ENCODE measurements at places on chromosomes 1 and 21.
A peak's percentile ranks its signal among the peaks of the same experiment; 100 is the strongest.

DNA sequence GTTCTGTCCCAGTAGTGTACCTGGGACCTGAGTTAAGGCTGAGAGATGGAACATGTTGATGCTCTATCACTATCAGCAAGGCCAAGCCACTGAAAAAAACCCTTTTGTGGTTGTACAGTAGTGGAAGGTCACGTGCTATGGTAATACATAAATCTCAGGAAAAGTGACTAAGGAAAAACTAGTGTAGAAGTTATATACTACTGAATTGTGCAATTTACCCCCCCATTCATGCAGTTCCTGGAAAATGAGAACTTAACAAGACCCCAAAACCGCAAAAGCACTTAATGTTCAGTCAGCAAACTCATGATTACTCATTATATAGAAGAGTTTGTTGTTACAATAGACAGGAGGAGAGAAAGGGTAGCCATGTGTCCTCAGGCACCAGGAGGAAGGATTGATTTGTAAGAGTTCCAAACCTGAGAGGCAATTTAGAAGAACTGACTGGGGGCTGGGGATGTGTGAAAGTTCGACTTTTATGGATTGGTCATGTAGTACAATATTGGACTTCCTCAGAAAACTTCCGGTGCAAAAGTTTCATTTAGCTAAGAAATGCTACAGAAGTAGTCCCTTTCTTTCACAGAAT lies 91.6 kb downstream of the RGL1 start:
- no peaks in the 10 kb centered on the region for H3K36me3 ChIP-seq
- no peak for DNase-seq
- peaks cover 2% of the 10 kb centered on the region for H3K27me3 ChIP-seq
- H3K4me1 ChIP-seq: peaks cover 13% of the 10 kb centered on the region
- no peak overlapping the region for H3K4me3 ChIP-seq

GRCh38 chr1:20626524-20626923 lies 6.7 kb upstream of the PINK1 start:
- DNase-seq: no peak
- H3K36me3 ChIP-seq: no peaks in the 10 kb centered on the region
- H3K27me3 ChIP-seq: peaks cover 17% of the 10 kb centered on the region
- no peaks in the 10 kb centered on the region for H3K4me1 ChIP-seq

GRCh38 chr1:60255565-60255964 lies 182.0 kb upstream of the C1orf87 start:
- no peaks in the 10 kb centered on the region for H3K36me3 ChIP-seq
- H3K4me1 ChIP-seq: no peaks in the 10 kb centered on the region
- H3K27me3 ChIP-seq: no peaks in the 10 kb centered on the region
- no peak overlapping the region for H3K27ac ChIP-seq
- no peak overlapping the region for H3K4me3 ChIP-seq

DNA sequence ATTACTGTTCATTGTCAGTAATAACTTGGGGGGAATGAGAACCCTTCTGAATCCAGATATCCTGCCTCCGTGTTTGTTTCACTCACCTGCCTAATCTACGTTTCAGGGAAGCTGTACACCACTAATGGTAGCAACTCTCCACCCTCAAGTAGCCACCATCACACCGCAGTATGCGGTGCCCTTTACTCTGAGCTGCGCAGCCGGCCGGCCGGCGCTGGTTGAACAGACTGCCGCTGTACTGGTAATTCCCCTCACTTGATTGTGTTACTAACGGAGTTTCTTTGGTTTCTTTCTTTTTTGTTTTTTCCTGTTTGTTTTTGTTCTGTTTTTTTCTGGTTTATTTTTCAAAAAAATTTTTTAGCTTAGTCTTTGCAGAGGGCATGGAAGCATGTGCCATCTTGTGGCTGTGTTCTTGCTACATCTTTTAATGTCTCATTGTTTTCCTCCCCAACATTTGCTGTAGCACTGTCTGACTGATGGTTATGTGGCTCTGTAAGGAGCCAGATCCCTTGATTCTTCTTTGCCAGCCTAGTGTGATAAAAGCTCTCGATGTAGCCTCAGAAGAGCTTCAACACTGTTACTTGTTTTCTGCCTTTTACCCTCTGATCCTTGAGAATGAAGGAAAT lies 15.9 kb upstream of the OLFML3 start:
- no peaks in the 10 kb centered on the region for H3K27me3 ChIP-seq
- peaks cover 6% of the 10 kb centered on the region for H3K4me1 ChIP-seq
- H3K4me3 ChIP-seq: no peak overlapping the region

DNA sequence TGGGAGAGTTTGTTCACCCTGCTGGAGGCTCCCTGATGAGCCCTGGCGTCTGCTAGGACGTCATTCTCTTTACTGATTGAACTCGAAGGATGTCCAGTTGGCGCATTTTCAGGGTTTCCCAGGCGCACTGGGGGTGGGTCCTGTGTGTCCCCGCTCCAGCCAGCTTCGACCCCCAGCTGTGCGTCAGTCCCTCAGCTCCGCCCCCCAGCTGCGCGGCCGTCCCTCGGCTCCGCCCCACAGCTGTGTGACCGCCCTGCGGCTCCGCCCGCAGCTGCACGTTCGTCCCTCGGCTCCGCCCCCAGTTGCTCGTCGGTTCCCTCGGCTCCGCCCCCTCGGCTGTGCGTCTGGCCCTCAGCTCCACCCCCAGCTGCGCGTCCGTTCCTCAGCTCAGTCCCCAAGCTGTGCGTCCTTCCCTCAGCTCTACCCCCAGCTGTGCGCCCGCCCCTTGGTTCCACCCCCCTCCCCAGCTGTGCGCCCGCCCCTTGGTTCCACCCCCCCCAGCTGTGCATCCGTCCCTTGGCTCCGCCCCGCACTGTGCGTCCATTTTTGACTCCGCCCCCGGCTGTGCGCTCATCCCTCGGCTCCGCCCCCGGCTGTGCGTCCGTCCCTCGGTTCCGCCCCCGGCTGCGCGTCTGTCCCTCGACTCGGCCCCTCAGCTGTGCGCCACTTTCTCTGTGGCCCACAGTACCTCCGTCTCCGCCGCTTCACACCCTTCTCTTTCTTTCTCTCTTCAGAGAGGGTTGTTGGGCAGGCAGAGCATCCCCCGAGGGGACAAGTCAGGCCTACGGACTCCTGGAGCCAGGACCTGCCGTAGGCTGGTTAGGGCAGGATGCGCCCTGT lies 61.3 kb downstream of the FAAP20 start:
- H3K36me3 ChIP-seq: no peaks in the 10 kb centered on the region
- DNase-seq: peak; percentile 98
- H3K4me1 ChIP-seq: peaks cover 23% of the 10 kb centered on the region
- H3K27ac ChIP-seq: peak overlapping the region; percentile 78

- H3K27ac ChIP-seq: peak overlapping the region; percentile 28
- peak overlapping the region; percentile 46 for H3K4me3 ChIP-seq
- peaks cover 28% of the 10 kb centered on the region for H3K27me3 ChIP-seq
- DNase-seq: peak; percentile 84
- peaks cover 79% of the 10 kb centered on the region for H3K4me1 ChIP-seq
- H3K36me3 ChIP-seq: peaks cover 2% of the 10 kb centered on the region
These were observed 62.3 kb downstream of the RUNX1 start for GRCh38 chr21:34986561-34987500.

DNA sequence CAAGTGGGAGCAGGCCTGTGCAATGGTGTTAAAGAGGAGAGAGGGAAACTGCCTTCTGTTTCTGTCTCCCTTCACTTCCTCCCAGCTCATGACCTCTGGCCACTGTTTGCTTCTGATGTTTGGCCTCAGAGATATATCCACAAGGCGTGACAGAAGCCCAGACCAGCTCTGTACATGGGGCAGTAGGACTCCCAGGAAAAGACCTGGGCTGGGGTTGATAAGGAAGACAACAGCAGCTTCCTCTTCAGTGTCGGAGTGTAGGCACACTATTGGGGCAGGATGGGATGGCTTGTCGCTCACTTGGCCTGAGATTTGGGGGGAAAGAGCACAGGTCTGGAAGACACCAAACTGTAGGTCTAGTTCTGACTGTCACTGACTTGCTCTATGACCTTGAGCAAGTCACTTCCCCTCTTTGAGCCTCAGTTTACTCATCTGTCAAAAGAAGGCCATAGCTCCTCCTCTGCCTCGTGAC lies 67.8 kb upstream of the KLHDC7A start:
- no peak overlapping the region for H3K27ac ChIP-seq
- no peaks in the 10 kb centered on the region for H3K36me3 ChIP-seq
- peaks cover under 1% of the 10 kb centered on the region for H3K27me3 ChIP-seq
- no peak for DNase-seq

- H3K27me3 ChIP-seq: peaks cover 34% of the 10 kb centered on the region
- H3K27ac ChIP-seq: no peak overlapping the region
- no peaks in the 10 kb centered on the region for H3K36me3 ChIP-seq
- H3K4me3 ChIP-seq: no peak overlapping the region
- H3K4me1 ChIP-seq: no peaks in the 10 kb centered on the region
These were observed 11.3 kb upstream of the PDZK1IP1 start for GRCh38 chr1:47201179-47201578.

- H3K27ac ChIP-seq: no peak overlapping the region
- DNase-seq: no peak
- H3K27me3 ChIP-seq: peaks cover 4% of the 10 kb centered on the region
- H3K4me1 ChIP-seq: peaks cover 23% of the 10 kb centered on the region
- peak overlapping the region; percentile 21 for H3K4me3 ChIP-seq
- peaks cover 4% of the 10 kb centered on the region for H3K36me3 ChIP-seq
These were observed 2.3 kb upstream of the ADARB1 start for GRCh38 chr21:45071874-45072737.

DNA sequence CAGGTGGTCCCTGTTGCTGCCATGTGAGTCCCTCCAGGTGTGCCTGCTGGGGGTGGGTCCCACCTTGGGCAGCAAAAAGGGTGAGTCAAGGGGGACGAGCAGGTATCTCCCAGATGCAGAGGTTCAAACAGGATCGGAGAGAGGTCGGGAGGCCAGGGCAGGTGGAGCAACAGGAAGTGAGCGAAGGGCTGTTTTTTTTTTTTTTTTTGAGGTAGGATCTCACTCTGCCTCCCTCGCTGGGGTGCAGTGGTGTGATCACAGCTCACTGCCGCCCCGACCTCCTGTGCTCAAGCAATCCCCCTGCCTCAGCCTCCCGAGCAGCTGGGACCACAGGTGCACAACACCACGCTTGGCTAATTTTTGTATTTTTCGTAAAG lies 39.4 kb downstream of the SLC2A7 start:
- peak overlapping the region; percentile 70 for H3K4me3 ChIP-seq
- DNase-seq: peak; percentile 58
- H3K4me1 ChIP-seq: peaks cover 62% of the 10 kb centered on the region
- peaks cover 2% of the 10 kb centered on the region for H3K36me3 ChIP-seq
- peak overlapping the region; percentile 94 for H3K27ac ChIP-seq

DNA sequence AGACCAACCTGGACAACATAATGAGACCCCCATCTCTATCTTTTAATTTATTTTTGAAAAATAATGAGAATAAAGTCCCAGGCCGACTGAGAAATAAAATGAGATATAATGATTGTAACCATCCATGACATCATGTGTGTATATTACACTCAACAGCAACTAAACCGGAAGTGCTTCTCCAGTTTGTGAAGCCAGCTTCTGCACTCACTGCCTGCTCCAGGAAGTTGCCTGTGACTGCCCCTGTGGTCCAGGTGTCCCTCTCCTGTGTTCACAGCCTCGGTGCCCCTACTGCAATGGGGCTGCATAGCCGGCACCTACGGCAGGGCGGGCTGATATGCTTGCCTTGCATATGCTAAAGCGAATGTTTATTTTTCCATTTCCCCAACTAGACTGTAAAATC lies 68.3 kb downstream of the SSBP3 start:
- H3K27me3 ChIP-seq: no peaks in the 10 kb centered on the region
- H3K4me3 ChIP-seq: no peak overlapping the region
- H3K27ac ChIP-seq: peak overlapping the region; percentile 65
- peaks cover 21% of the 10 kb centered on the region for H3K4me1 ChIP-seq
- DNase-seq: peak; percentile 51

GRCh38 chr1:39063775-39064174 lies 37.6 kb downstream of the NDUFS5 start:
- H3K4me1 ChIP-seq: no peaks in the 10 kb centered on the region
- H3K27me3 ChIP-seq: no peaks in the 10 kb centered on the region
- no peak overlapping the region for H3K4me3 ChIP-seq
- DNase-seq: no peak

DNA sequence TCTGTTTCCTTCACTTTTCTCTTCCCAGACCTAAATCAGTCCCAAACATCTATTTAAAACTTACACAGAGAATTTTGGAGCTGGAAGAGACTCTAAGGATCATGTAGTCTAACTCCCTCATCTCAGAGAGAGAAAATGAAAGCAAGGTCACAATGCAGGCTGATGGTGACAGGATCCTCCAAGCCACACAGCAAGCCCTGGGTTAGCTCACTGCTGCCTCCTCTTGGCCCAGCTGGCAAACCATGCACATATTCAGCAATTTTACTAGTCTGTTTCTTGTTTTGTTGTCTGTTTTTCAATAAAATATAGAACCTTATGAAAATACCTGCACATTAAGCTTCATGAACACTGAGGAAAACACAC lies 27.7 kb upstream of the LY9 start:
- peak overlapping the region; percentile 82 for H3K4me3 ChIP-seq
- DNase-seq: peak; percentile 93

DNA sequence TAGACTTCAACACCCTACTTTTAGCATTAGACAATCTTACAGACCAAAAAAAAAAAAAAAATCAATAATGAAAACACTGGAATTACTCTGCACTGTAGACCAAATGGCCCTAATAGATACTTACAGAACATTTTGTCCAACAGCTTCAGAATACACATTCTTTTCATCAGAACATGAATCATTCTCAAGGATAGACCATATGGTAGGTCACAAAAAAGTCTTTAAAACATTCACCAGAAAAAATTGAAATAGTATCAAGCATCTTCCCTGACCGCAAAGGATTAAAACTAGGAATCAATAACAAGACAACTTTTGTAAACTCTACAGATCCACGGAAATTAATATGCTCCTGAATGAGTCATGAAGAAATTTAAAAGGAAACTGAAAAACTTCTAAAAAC lies 22.5 kb downstream of the ZNF670 start:
- peaks cover 19% of the 10 kb centered on the region for H3K4me1 ChIP-seq
- H3K27me3 ChIP-seq: no peaks in the 10 kb centered on the region
- H3K27ac ChIP-seq: no peak overlapping the region
- H3K36me3 ChIP-seq: peaks cover 31% of the 10 kb centered on the region

- H3K4me3 ChIP-seq: no peak overlapping the region
- H3K36me3 ChIP-seq: no peaks in the 10 kb centered on the region
- H3K4me1 ChIP-seq: no peaks in the 10 kb centered on the region
- no peaks in the 10 kb centered on the region for H3K27me3 ChIP-seq
These were observed 1.0 kb downstream of the CELA2B start for GRCh38 chr1:15476927-15477326.

- H3K4me3 ChIP-seq: peak overlapping the region; percentile 13
- H3K27me3 ChIP-seq: no peaks in the 10 kb centered on the region
- H3K27ac ChIP-seq: peak overlapping the region; percentile 71
These were observed 89.3 kb upstream of the EDEM3 start for GRCh38 chr1:184843732-184844495.

GRCh38 chr1:119275145-119276134 lies 93.1 kb upstream of the HAO2 start:
- H3K27ac ChIP-seq: no peak overlapping the region
- no peak overlapping the region for H3K4me3 ChIP-seq
- H3K36me3 ChIP-seq: no peaks in the 10 kb centered on the region
- H3K27me3 ChIP-seq: peaks cover 18% of the 10 kb centered on the region
- peak; percentile 65 for DNase-seq
